ENCODE measurements at places on chromosomes 16 and 17. TPM values are rescaled to one million over a fixed set of nuclear protein-coding genes. Genes with fewer than 3 reads are reported as not detected.
A peak's percentile ranks its signal among the peaks of the same experiment; 100 is the strongest.

The CYTH1 gene
- 27.7 TPM for total RNA-seq

The PTGES3L gene
- 8.2 TPM for total RNA-seq

The KCNJ18 gene
- not detected for total RNA-seq

The CBX8 gene
- 11.9 TPM for total RNA-seq

The DLX4 gene
- 1.7 TPM for total RNA-seq

The CAPNS2 gene
- total RNA-seq: 0.38 TPM

The KRTAP3-2 gene
- not detected for total RNA-seq

The HASPIN gene
- 13.5 TPM for total RNA-seq

The EFNB3 gene
- total RNA-seq: not detected

The PLCG2 gene
- 8.6 TPM for total RNA-seq

The NT5C gene
- total RNA-seq: 94.3 TPM

The TNFSF12 gene
- total RNA-seq: 0.56 TPM

The CA10 gene
- total RNA-seq: not detected

DNA sequence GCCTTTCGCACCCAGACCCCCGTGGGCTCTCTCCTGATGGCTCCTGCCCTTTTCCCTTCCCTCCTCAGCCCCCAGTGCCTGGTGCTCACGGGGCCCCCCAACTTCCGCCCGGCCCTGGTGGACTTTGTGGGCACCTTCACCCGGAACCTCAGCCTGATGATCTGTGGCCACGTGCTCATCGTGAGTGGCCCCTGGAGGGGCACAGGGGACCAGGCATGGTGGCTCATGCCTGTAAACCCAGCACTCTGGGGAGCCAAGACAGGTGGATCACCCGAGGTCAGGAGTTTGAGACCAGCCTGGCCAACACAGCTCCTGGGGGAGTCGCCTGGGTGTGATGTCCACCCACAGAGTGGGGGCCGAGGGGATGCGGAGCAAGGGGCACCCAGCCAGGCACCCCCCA lies 21.3 kb downstream of the SLC12A3 start:
- H3K36me3 ChIP-seq: no peaks in the 10 kb centered on the region
- H3K27ac ChIP-seq: no peak overlapping the region
- peaks cover 14% of the 10 kb centered on the region for H3K4me1 ChIP-seq
- no peaks in the 10 kb centered on the region for H3K27me3 ChIP-seq

GRCh38 chr16:50067290-50067853 lies 1.6 kb downstream of the HEATR3 start:
- peaks cover 27% of the 10 kb centered on the region for H3K36me3 ChIP-seq
- no peak overlapping the region for H3K4me3 ChIP-seq
- H3K4me1 ChIP-seq: peaks cover 23% of the 10 kb centered on the region
- H3K27me3 ChIP-seq: no peaks in the 10 kb centered on the region
- H3K27ac ChIP-seq: no peak overlapping the region

GRCh38 chr17:77510133-77510796 lies 369.5 kb downstream of the SEC14L1 start:
- H3K36me3 ChIP-seq: no peaks in the 10 kb centered on the region
- H3K4me1 ChIP-seq: no peaks in the 10 kb centered on the region
- H3K27me3 ChIP-seq: peaks cover 37% of the 10 kb centered on the region
- DNase-seq: no peak
- H3K27ac ChIP-seq: no peak overlapping the region
- H3K4me3 ChIP-seq: no peak overlapping the region

DNA sequence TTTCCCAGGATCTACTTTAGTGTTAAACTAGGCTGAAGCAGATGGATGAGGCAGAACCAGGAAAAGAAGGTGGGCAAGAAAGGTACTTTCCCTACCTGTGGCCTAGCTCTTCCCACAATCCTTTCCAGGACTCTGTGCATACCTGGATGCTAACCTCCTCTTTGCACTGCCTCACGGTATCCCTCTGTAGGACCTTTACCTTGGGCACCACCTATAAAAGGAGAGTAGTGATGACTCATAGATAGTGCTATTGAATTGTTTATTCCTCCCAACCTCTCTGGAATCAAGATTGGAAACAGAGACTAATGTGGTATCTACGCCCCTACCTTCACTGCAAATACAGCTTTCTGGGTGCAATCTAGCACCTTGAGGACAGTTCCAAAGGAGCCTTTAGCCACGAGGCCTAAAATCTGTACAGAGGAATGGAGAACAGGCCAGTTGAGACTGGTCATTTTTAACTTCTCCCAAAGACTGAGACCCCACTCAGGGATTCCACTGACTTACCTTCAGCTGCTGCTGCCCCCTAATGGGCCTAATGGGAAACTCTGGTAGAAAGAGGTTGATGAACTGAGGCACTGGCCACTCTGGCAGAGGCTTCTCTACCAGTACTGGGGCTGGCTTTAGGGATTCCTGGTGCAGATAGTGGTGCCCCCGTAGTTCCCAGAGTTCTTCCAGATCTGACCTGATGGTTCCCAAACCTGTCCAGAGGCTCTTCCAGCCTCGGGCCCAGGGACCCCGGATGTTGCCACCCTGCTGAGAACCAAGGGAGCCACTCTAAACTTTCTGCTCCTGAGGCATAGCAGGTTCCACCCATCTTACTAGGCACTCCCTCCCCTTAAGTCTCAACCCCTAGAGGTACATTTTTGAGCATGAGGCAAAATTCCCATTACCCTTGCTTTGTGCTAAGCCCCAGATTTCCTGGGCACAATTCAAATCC lies 781 bp downstream of the RSKR start:
- H3K27ac ChIP-seq: no peak overlapping the region
- H3K27me3 ChIP-seq: no peaks in the 10 kb centered on the region
- no peak overlapping the region for H3K4me3 ChIP-seq
- no peaks in the 10 kb centered on the region for H3K4me1 ChIP-seq

GRCh38 chr17:31843070-31843745 lies 15.8 kb downstream of the COPRS start:
- peaks cover 21% of the 10 kb centered on the region for H3K27me3 ChIP-seq
- H3K36me3 ChIP-seq: no peaks in the 10 kb centered on the region
- H3K27ac ChIP-seq: no peak overlapping the region
- no peak for DNase-seq

DNA sequence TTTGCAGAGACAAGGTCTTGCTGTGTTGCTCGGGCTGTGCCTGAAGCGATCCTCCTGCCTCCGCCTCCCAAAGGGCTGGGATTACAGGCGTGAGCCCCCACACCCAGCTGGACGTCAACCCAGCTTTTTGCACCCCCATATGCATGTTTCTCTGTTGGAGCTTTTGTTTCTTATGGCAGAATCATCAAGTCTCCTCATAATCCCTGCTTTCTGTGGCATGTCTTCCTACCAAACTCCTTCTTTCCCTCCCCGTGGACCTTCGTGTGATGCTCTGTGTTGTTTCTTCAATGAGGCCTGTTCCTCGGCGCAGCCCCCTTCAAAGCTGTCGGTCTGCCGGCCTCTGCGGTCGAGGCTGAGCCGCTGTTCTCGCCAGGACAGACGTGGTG lies 71.6 kb downstream of the METRNL start:
- DNase-seq: no peak
- H3K4me1 ChIP-seq: peaks cover 37% of the 10 kb centered on the region
- H3K36me3 ChIP-seq: no peaks in the 10 kb centered on the region
- no peak overlapping the region for H3K4me3 ChIP-seq

- H3K27ac ChIP-seq: no peak overlapping the region
- H3K27me3 ChIP-seq: no peaks in the 10 kb centered on the region
- no peak overlapping the region for H3K4me3 ChIP-seq
- H3K36me3 ChIP-seq: peaks cover 72% of the 10 kb centered on the region
- H3K4me1 ChIP-seq: peaks cover 53% of the 10 kb centered on the region
Observed at GRCh38 chr17:29577385-29578211, 9.1 kb downstream of the TP53I13 start.

GRCh38 chr17:82582709-82583108 lies 63.2 kb downstream of the FOXK2 start:
- H3K27me3 ChIP-seq: no peaks in the 10 kb centered on the region
- H3K4me1 ChIP-seq: no peaks in the 10 kb centered on the region
- no peak overlapping the region for H3K4me3 ChIP-seq
- peaks cover 76% of the 10 kb centered on the region for H3K36me3 ChIP-seq
- H3K27ac ChIP-seq: no peak overlapping the region

- DNase-seq: no peak
- no peaks in the 10 kb centered on the region for H3K36me3 ChIP-seq
- no peaks in the 10 kb centered on the region for H3K27me3 ChIP-seq
- peaks cover 6% of the 10 kb centered on the region for H3K4me1 ChIP-seq
- H3K4me3 ChIP-seq: no peak overlapping the region
- no peak overlapping the region for H3K27ac ChIP-seq
Observed at GRCh38 chr17:47316311-47316710, 7.4 kb upstream of the EFCAB13 start.

DNA sequence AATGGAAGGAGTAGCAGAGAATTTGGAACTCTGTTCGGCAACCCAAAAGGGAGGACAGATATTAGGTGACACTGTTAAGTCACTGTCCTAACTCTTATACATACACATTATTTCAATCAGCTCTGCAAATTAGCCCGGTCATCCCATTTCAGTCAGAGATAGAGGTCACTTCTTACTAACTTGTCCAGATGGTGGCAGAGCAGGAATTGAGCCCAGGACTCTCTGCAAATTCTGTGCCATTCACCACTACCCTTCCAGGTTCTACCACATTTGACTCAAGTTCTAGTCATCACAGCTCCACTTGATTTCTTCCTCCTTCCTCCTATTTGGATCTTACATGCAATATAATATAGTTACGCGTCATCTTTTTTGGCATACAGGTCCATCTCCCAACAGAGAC lies 35.9 kb upstream of the NUDT7 start:
- H3K4me1 ChIP-seq: no peaks in the 10 kb centered on the region
- peaks cover 12% of the 10 kb centered on the region for H3K27me3 ChIP-seq
- H3K27ac ChIP-seq: no peak overlapping the region
- no peak for DNase-seq

DNA sequence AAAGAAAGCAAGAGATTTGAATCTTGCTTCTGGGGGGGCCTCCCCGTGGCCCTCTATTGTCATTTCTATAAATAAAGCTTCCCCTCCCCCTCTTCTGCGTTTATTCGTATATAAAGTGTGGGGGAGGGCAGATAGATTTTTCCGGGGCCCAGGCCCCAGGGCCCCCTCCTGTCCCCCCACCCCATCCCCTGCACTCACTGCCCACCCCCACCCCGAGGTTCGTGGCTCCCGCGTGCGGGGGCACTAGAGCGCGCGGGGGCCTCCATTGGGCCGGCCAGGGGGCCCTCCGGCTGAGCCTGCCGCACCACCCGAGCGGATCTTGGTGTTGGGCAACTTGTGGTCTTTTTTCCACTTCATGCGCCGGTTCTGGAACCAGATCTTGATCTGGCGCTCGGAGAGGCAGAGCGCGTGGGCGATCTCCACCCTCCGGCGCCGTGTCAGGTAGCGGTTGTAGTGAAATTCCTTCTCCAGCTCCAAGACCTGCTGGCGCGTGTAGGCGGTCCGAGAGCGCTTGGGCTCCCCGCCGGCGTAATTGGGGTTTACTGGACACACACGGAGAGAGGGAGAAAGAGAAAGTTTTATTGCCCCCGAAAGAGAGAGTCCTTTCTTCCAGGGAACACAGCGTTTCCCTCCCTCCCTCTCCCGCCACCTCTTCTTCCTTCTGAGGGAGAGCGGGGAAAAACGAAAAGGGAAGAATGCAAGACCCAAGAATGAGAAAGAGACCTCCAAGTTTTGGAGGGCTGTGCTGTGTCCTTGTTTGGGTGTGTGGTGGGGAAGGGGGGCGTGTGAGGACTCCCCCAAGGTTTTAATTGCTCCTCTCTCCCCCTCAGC lies 1.5 kb downstream of the HOXB4 start:
- H3K27ac ChIP-seq: peak overlapping the region; percentile 95
- H3K36me3 ChIP-seq: peaks cover 46% of the 10 kb centered on the region
- H3K27me3 ChIP-seq: no peaks in the 10 kb centered on the region
- H3K4me3 ChIP-seq: peak overlapping the region; percentile 71

GRCh38 chr17:75191584-75191983 lies 8.8 kb upstream of the SUMO2 start:
- H3K4me1 ChIP-seq: peaks cover 7% of the 10 kb centered on the region
- H3K36me3 ChIP-seq: no peaks in the 10 kb centered on the region
- 0 out of 3 replicates have a peak overlapping the region, but pooled peaks have one; percentile 3 for H3K27ac ChIP-seq
- no peaks in the 10 kb centered on the region for H3K27me3 ChIP-seq
- no peak overlapping the region for H3K4me3 ChIP-seq
- DNase-seq: no peak

DNA sequence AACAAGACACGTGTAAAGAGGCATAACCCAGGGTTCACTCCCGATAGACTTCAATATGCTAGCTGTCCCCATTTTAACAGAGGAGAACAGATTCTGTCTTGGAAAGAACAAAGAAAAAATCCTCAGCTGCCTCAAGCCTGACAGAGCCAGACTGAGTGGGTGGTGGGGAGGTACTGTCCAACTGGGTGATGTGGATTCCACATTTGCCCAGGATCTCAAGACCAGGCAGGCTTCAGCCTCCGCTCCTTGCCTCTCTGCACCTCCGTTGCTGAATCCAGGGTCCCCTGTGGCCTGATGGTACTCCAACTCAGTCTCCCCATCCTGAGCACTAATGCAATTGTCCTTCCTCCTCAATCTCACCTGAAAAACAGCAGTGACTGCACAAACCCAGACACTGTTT lies 163.8 kb downstream of the GSG1L start:
- no peaks in the 10 kb centered on the region for H3K4me1 ChIP-seq
- no peak overlapping the region for H3K27ac ChIP-seq
- no peak for DNase-seq
- H3K36me3 ChIP-seq: no peaks in the 10 kb centered on the region

GRCh38 chr17:27244491-27245223 lies 49.3 kb upstream of the WSB1 start:
- no peak overlapping the region for H3K27ac ChIP-seq
- H3K4me3 ChIP-seq: no peak overlapping the region

DNA sequence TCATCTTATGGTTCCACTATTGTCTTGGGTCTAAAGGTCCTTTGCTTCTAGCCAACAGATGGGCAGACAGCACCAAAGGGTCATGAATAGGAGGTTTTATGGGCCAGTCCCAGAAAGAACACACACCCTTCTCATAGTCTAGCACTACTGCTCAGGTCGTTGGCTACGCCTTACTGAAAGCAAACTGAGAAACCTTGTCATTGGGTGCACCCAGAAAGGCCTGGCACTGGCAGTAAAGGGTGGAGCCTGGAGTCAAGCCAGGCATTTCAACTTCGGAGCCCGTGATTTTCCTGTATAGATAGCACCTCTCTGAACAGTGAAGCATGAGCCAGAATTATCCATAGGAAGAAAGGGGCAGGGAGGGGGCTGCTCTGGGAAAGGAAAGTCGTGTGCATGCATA lies 74.9 kb downstream of the VAT1L start:
- peaks cover 10% of the 10 kb centered on the region for H3K27me3 ChIP-seq
- H3K4me1 ChIP-seq: no peaks in the 10 kb centered on the region
- no peak for DNase-seq
- H3K4me3 ChIP-seq: no peak overlapping the region
- no peaks in the 10 kb centered on the region for H3K36me3 ChIP-seq

- peaks cover 5% of the 10 kb centered on the region for H3K4me1 ChIP-seq
- H3K36me3 ChIP-seq: peaks cover 2% of the 10 kb centered on the region
- H3K4me3 ChIP-seq: no peak overlapping the region
- H3K27me3 ChIP-seq: no peaks in the 10 kb centered on the region
- no peak for DNase-seq
- no peak overlapping the region for H3K27ac ChIP-seq
Observed at GRCh38 chr16:27572711-27573110, 22.8 kb downstream of the KATNIP start.

- H3K36me3 ChIP-seq: peaks cover 11% of the 10 kb centered on the region
- no peak overlapping the region for H3K4me3 ChIP-seq
- H3K4me1 ChIP-seq: peaks cover 77% of the 10 kb centered on the region
- H3K27ac ChIP-seq: no peak overlapping the region
- DNase-seq: no peak
- no peaks in the 10 kb centered on the region for H3K27me3 ChIP-seq
Observed at GRCh38 chr17:1732241-1732832, 7.8 kb downstream of the WDR81 start.

- H3K4me3 ChIP-seq: no peak overlapping the region
- no peaks in the 10 kb centered on the region for H3K4me1 ChIP-seq
- peak; percentile 84 for DNase-seq
- H3K36me3 ChIP-seq: no peaks in the 10 kb centered on the region
- H3K27ac ChIP-seq: no peak overlapping the region
Observed at GRCh38 chr16:85245307-85246172, 133.3 kb upstream of the CIBAR2 start.
